ENCODE measurements at places on chromosomes 12 and 14.
A peak's percentile ranks its signal among the peaks of the same experiment; 100 is the strongest.

DNA sequence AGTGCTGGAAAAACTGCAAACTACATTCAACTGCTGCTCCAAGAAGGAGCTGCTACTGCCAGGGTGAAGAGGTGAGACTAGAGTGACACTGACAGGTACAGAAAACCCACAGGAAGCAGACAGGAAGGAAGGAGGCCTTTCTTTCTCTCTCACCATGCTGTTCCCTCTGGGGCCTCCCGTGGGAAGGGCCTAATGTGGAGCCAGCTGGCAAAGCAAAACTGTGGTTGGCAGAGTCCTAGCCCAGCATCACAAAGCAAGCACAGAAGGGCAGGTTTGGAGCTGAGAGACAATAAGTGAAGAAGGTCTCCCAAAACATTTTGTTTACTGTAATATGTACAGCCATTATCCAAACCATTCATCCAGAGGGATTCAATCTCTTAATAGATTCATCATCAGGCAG lies 122.5 kb upstream of the MAX start:
- no peak for DNase-seq

DNA sequence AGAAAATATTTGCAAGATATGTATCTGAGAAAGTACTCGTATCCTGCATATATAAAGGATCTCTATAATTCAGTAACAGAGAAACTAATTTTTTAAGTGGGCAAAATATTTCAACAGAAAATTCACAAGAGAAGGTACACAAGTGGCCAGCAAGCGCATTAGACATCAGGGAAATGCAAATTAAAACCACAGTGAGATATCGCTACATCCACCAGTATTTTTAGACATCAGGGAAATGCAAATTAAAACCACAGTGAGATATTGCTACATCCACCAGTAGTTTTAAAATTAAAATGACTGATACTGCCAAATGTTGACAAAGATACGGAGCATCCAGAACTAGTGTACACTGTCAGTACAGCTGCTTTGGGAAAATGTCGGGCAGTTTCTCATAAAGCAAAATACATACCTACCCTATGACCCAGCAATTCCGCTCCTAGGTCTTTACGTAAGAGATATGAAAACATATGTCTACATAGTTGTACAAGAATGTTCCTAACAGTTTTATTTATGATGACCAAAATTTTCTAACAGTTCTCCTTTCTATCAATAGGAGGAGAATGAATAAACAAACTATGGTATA lies 2.8 kb upstream of the KCNK13 start:
- no peak for DNase-seq

DNA sequence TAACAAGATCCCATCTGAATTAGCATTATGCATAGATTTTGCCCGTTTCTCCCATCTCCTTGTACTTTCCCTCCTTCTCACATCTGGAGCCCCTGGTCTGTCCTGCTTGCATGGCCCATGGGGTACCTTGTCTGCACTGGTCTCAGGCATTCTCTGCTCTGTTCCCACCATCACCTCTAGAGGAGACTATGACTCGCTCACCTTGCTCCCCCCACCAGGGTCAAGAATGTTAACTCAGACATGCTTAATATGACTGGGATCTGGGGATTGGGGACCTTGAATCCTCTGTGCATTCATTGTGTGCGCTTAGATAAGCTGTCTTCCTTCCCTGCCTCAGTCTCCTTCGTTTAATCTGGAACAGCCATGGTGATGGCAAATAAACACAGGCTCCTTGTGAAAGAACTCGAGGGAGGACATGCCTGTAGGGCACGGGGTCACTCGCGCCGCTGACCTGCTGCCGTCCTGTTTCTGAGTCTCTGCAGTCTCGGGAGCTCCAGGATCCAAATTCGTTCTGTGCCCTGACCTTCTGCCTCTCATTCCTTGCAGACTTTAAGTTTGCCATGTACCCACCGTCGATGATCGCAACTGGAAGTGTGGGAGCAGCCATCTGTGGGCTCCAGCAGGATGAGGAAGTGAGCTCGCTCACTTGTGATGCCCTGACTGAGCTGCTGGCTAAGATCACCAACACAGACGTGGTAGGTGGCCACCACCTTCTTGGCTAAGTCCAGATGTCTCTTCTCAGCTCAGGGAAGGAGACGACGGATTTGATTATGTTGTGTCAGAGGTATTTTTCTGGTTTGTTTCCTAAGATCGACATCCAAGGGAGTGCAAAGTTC lies 15.0 kb downstream of the CCND2 start:
- no peak for DNase-seq

- no peak for DNase-seq
These were observed 26.2 kb downstream of the NKX2-8 start for GRCh38 chr14:36555998-36556743.

GRCh38 chr12:459430-460258 lies at the start of gene B4GALNT3:
Gene B4GALNT3, plus strand, starts transcription at chr12:459939. Its CDS starts 438 bp downstream, at chr12:460377.
- DNase-seq, result peak; percentile 22
